ENCODE measurements at places on chromosomes 11 and 22.

- DNase-seq: no peak
These were observed 49.7 kb downstream of the RPL27A start for GRCh38 chr11:8732324-8732670.

DNA sequence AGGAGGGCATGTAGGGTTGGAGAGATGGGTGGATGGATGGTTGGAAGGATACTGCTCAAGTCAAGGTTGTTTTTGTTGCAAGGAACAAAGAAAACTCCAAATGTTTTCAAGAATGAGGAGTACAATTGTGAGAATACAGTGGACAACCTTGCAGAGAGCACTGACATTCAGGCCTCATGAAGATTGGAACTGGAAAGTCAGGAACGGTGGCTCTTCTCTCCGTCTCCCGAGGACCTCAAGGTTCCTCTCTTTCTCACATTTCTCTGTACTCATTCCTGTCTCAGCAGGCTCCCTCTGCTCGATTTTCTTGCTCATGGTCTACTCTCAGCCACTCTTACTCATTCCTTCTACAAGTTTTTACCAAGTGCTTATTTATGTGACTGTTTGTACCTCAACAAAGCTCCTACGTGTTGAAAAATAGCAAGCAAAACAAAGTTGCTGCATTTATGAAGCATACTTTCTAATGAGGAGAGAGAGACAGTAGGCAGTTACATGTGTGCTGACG, 97.6 kb downstream of the SWAP70 start:
- no peak for DNase-seq

DNA sequence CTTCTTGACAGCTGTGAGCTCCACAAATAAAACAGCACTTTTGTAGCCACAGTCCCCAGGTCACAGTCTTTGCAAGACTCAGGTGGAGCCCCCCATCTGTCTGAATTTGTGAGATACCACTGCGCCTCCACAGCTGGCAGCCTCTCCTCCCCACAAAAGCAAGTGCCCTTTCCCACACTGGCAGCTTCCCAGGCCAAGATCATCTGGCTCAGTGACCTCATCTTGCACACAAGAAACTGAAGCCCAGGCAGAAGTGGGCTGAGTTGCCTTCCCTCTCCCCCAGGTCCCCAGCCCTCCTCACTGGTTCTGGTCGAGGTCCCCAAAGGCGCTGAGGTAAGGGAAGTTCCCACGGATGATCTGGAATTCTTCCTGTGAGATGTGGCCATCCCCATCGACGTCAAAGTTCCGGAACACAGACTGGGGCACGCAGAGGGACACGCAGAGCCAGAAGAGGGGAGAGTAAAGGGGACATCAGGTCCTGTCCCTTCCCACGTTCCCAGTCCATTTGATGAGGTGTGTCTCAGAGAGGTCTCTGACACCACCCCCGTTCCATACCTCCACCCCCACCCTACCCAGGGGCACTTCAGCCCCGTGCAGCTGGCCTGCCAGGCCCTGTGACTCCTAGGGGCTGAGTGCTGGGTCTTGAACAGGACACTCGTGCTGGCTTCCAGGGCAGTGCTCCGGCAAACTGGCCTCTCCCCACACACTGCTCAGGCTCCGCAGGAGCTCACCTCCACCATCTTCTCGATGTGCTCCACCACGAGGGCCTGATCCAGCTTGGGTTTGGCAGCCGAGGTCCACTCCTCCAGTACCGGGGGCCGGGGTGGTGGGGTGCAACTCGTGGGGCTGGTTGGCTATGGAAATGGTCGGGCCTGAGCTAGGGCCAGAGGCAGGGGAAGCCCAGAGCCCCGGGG, 8.9 kb downstream of the RASGRP2 start:
- DNase-seq: no peak

GRCh38 chr11:19838994-19839768, 126.5 kb downstream of the NAV2 start:
- DNase-seq: no peak

DNA sequence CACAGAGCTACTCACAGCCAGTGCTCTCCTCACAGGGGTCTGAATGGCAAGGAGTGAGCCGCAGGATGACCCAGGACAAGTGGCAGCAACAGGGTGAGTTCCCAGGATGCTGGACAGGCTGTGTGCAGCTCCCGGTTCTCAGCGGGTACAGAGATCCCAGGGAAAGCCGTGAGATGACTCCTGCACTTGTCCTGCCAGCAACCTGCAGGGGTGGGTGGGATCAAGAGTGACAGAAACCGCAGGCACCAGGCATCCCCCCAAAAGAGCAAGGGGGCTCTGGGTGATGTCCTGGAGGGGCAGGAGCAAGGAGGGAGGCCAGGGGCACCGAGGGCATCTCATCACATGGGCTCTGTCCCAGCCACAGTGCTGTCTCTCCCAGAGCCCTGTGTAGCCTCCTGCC, 15.9 kb upstream of the PRODH start:
- DNase-seq: no peak

- DNase-seq: no peak
These were observed 245.6 kb upstream of the B3GAT1 start for GRCh38 chr11:134657631-134658030.
